ENCODE measurements at places on chromosomes 5 and 9.

DNA sequence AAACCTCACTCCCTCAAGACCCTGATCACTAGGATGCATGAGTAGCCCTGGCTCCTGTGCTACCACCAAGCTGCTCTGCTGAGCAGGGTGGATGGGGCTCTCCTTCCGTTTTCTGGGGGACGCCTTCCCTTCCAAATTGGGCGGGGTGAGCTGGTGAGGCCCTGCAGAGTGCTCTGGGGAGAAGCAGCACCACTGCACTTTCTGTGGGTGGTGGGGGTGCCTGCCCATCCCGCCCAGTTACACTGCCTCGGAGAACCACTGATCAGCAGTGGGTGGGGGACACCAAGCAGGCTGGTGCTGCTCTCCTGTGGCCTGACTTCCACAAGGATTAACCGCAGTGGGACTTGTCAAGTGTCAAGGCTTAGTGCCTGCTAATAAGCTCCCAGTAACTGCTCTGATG is 19.0 kb downstream of the GFPT2 start:
- no peak for DNase-seq

GRCh38 chr5:102651466-102651865 is 103.6 kb upstream of the PAM start:
- no peak for DNase-seq

DNA sequence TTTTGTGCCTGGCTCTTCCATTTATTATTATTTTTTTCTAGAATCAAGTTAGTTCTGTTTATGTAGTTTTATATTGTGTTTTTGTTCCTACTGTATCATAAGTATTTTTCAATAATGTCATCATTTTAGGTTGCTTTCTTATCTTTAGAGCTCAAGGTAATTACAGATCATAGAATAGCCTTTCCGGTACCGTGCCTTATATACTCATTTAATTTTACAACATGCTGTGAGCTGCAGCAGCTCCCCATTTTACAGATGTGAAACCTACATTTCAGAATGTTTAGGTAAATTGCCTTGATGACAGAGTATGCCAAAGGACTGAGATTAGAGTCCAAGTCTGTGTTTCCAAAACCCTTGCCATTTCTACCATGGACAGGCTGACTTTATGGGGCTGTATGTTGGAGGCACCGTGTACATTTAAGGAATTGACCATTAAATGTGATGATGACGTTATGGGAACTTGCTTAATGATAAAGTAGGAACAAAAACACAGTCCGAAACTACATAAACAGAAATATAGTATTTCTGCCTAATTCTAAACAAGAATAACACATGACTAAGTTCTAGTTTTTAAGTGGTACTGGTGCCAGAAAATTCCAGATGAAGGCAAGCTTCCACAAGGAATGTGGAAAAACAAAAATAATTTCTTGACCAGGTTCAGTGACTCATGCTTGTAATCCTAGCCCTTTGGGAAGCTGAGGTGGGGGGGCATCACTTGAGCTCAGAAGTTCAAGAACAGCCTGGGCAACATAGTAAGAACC is 97.7 kb downstream of the IQGAP2 start:
- no peak for DNase-seq

DNA sequence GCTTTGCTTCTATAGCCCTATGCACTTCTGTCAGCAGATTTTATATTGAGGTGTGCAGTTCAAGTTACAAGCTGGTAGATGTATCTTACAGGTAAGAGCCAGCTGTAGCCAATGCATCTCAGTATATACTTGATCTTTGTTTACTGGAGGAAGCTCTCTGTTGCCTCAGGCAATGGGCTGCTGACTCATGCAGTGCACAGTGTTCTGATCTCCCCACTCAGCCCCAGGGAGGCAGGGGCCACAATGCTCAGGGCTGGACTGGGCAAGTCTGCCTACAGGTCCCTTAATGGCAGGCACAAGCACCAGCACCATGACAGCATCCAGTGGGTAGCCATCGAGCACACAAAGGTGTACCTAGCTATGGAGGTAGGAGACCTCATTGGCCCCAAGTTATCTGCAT is 178.8 kb upstream of the CDH10 start:
- peak; percentile 7 for DNase-seq

GRCh38 chr9:136807281-136808074 is at the start of gene RABL6:
RABL6 (plus strand) TSS chr9:136807948; CDS start chr9:136808197, 249 bp downstream.
- DNase-seq: peak; percentile 98

DNA sequence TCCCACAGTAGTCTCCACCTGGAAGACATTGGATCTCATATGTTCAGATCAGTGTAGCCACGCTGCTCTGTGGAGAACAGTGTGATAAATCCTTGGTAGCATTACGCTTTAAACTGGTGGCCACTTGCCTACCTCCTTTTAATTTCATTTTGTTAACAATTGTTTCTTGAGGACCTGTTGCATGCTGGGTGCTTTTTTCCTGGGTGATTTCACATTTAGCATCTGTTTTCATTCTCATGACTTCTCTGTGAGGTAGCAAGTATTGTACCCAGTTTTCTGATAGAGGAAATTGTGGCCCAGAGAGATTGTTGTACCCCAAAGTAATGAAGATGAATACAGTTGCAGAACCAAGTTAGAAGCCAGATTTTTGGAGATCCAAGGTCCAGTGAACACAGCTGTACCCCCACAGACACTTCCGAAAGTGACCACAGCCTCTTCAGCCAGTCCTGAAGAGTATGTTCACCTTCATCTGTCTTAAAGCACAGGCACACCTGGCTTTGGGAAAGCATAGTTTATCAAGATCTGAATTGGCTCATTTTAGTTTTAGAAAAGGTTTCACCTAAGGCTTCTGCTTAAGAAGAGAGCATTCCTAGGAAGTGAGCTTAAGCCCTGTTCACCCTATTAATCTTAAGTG is 75.2 kb downstream of the F2RL2 start:
- DNase-seq: no peak

- DNase-seq: no peak
Observed at GRCh38 chr5:127856292-127856691, 153.1 kb downstream of the CCDC192 start.

Data from AG08395 (cell line).